ENCODE measurements at places on chromosomes 11 and 22. TPM values are rescaled to one million over a fixed set of nuclear protein-coding genes. Genes with fewer than 3 reads are reported as not detected.

- DNase-seq, result no peak
Observed at GRCh38 chr11:107824668-107825369, 33.8 kb downstream of the SLC35F2 start.

DNA sequence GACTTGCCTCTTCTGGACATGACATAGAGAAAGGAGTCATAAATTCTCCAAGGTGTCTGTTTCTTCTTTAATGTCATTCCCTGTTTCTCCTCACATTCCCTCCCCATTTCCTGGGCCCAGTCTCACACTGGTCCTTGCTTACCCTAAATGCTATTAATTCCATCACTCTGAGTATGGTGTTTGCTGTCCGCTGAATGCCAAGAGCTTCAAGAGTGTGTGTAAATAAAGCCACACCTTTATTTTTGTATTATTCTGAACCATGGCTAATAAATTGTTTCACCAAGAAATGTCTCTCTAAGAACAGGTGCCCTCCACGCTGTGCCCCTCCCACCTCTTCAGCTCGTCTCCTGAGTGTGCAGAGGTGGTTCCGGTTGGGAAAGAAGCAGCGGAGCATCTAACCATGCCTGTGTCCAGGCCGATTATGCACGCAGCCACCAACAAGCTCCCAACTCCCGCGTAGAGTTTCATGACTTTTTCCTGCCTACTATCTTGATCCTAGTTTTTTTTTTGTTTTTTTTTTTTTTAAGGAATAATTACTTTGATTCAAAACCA lies 8.6 kb downstream of the TMEM121B start:
- no peak for DNase-seq

DNA sequence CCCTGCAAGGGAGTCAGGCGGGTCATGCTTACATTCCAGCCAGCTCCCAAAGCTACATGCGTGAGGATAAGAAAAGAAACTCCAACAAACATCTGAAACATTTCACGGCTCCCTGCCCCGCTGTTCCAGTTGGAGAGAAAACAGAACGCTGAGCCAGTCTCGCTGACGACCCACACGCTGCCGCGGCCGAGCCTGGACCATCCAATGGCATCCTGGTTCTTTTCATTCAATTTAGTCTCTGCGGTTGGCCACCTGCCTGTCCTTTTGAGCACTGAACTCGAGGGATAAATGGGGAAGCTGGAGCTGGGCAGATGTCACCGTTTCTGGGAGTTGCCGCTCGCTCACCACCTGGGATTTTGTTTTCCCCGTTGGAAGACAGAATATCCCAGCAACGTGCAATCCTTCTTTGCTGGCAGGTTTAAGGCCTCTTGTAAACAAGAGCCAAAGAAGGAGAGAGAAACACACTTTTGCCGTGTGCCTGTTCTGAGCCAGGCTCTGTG lies 45.3 kb upstream of the SHISAL1 start:
- no peak for DNase-seq

GRCh38 chr11:73175551-73176144 lies 33.5 kb upstream of the FCHSD2 start:
- DNase-seq, result no peak

Gene KDELR3
- 7.5 TPM for total RNA-seq

Gene BAIAP2L2
- 1.4 TPM for total RNA-seq

DNA sequence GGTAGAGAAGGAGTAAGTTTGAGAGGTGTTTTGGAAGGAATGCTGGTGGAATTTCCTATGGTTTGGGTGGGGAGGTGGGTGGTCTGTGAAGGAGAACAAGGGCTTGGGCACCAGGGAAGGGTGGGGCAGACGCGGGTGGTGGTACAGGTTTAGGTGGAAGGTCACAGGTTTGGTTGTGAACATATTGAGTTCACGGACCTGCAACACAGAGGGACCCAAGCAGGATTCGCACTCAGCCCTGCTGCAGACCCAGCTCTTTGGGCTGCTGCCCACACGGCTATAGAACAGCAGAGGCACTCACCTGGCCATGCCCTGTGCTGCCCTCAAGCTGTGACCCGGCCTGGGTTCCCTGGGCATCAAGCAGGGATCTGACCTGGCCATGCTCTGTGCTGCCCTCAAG lies 33.5 kb upstream of the EMID1 start:
- DNase-seq, result no peak

All from ureter (tissue), 1 donor.